ENCODE measurements at places on chromosomes 4 and X.

- no peak for DNase-seq
Observed at GRCh38 chr4:6041800-6042199, 23.6 kb upstream of the C4orf50 start.

- no peak for DNase-seq
Observed at GRCh38 chr4:10135260-10135659, 18.7 kb upstream of the WDR1 start.

- no peak for DNase-seq
Observed at GRCh38 chr4:95674521-95674981, 125.8 kb upstream of the UNC5C start.

DNA sequence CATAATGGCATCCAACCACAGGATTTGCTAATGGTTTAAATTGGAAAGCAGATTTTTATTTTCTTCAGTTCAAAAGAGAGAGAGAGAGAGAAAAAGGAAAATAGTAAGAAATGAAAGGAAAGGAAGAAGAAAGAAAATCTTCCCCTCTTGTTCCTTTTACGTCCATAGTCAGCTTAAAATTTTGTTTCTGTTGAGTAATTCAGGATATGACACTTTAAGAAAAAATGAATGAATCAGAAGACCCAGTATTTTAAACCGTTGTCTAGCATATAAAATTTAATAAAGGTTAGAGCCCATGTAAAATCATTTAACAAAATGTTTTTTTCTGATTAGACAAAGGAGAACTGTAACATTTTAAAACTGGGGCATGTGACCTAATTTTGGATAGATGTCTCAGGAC is 391.8 kb upstream of the EPHA5 start:
- DNase-seq = no peak

DNA sequence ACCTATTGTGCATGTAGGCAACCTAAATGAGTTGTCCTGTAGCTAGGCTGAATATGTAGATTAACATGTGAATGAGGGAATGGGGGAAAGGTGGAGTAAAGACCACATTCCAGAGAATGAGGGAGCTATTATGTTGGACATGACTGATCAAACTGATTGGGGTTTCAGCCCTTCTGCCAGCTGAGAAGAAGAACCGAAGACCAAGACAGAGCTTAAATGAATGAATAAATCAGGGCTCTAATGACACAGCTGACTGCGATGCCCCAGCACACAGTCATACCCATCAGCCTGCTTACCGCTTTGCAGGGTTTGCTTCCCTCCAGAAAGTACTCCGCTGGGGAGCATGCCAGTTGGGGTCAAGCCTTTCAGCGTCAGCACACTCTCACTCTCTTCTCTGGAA is 315.4 kb downstream of the PPP3CA start:
- DNase-seq = no peak

- DNase-seq = no peak
Observed at GRCh38 chr4:38560768-38561558, 103.0 kb upstream of the KLF3 start.

GRCh38 chr4:2442175-2442993 is 23.6 kb downstream of the CFAP99 start:
- DNase-seq = no peak

- no peak for DNase-seq
Observed at GRCh38 chr4:37780444-37781130, 45.9 kb upstream of the PGM2 start.

DNA sequence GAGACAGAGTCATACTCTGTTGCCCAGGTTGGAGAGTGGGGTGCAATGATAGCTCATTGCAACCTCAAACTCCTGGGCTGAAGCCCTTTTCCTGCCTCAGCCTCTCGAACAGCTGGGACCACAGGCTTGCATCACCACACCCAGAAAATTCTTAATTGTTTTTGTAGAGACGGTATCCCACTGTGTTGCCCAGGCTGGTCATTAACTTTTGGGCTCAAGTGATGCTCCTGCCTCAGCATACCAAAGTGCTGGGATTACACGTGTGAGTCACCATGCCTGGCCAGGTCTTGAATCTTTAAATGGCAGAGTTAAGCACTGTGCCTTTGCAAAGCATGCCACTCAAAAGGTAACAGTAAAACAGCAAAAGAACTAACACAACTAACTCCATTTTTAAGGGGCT is 28.6 kb upstream of the BBS12 start:
- DNase-seq = no peak

DNA sequence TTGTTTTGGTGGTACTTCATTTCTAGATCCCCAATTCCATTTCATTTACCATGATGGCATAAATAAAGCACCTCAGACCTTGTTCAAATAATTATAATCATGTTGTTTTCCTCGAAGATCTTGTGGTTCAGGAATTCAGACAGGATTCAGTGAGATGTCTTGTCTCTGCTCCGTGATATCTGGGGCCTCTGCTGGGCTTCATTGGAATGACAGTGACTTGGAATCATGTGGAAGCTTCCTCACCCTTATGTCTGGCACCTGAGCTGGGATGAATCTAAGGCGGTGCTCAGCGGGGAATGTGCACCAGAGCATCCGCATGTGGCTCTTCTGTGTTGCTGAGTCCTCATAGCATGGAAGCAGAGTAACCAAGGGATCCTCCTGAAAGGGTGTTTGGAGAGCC is 132.2 kb downstream of the VEGFC start:
- no peak for DNase-seq

DNA sequence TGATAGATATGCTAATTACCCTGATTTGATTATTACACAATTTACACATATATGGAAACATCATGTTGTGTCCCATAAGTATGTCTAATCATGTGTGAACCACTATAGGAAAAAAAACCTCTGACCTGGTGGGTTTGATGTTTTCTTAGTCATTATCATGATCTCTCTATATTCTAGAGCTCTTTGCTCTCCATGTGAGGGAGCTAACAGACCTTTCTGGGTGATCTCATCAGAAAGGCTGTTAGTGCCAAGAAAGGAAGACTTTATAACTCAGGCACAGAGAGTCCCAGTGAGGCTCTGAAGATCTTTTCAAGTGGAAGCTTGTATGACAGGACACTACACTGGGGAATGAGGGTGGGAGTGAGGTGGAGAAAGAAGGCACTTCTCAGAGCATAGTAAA is 527.7 kb upstream of the MAGEB2 start:
- no peak for DNase-seq

- no peak for DNase-seq
Observed at GRCh38 chrX:2513121-2513664, 12.4 kb upstream of the DHRSX start.

GRCh38 chr4:22670956-22671355 is 21.8 kb upstream of the GBA3 start:
- no peak for DNase-seq

- DNase-seq = no peak
Observed at GRCh38 chr4:81971061-81971460, 402.7 kb downstream of the HNRNPD start.

- DNase-seq = no peak
Observed at GRCh38 chr4:70739496-70740337, 18.0 kb downstream of the RUFY3 start.

DNA sequence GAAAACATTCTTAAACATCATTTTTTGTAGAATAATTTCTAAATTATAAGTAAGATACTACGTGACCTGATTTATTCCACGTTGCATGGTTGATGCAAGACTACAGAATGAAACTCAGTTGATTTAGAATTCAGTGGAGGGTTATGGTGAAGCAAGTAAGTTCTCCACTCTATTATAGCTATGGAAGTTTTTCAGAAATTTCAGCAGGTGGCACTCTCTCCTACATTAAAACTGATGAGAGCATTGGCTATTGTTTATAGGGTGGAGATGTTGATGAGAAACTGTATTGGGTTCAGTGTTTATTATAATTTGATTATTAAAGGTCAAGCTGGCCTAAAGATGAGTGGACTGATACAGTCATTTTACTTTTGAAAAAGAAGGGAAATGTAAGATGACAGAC is 88.0 kb downstream of the FNIP2 start:
- no peak for DNase-seq

DNA sequence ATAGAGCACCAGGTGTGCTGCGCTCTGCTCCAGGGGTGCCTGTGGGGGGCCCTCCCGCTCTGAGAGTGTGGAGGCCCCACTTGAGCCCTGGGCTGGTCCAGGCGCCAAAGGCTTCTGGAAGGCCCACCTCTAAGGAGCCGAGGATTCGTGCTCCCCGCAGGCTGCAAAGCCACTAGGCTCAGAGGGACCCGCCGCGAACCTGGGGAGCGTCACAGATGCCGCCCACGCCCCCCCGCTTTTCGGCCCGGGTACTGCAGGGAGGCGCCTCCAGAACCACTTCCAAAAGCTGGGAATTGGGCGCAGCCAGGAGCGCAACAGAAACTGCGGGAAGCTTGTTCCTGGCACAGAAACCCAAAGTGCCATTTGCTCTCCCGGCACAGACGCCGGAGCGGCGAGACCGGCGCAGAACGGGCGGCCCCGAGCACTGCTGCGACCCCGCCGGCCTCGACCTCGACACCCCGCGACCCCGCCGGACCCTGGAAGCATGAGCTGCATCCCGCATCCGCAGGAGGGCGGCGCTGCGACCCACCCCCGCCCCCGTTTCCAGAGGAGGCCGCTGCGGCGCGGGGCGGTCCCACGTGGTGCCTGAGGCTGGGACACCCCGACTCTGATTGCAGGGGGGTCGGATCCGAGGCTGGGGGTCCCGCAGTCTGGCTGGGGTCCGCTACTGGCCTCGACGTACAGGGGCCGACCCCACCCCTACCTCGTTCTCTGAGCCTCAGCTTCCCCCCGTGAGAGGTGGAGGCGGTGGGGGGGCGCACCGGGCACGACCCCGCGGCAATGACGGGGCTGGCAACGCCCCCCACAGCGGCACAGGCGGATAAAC is 30.8 kb downstream of the CPLX1 start:
- DNase-seq = no peak

GRCh38 chrX:63475200-63475599 is 124.1 kb upstream of the SPIN4 start:
- no peak for DNase-seq

DNA sequence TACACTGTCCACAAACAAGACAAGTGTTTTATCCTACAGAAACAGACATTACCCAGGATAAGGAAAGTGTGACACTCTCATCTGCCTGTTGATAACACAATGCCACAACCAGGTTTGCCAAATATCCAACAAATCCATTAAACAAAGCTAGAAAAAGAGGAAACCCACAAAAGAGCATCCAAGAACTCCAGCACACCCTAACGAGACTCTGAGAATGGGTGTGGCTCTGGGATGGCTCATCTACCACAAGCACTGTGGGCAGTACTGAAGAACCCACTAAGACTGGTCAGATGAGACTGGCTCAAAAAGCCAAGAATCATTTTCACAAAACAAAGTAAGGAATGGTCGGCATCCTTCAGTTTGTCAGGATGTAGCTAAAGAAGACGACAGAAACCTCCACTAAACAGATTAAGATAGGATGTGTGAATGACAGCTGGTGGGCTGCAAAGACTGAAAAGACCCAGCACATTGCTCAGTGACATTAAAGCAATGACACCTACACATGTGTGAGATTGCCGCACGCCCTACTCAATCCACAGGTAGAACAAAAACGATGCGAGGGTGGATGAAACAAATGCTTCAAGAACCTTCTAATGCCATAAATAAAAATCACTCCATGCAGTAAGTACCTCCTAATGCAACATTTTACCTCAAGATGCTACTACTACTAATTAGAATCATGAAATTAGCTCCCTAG is 14.7 kb downstream of the ATP8A1 start:
- DNase-seq = no peak

DNA sequence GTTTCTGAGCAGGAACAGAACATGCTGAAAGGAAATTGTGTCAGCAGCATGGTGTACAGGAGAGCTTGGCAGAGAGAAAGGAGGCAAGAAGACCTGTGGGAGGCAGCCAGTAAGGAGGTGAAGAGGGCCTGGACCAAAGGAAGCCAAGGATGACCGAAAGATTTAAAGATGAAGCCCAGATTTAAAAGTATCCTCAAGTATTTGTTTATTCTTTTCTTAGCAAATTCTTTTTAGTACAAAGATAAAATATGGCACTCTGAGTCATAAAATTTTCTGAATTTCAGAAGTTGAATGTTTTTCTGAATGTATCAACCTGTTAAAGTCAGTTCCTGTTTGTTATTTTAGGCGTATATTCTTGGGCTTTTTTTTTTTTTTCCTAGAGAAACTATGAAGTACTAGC is 3.5 kb downstream of the PKD2 start:
- DNase-seq = no peak

- DNase-seq = no peak
Observed at GRCh38 chr4:94462572-94462971, 10.8 kb downstream of the PDLIM5 start.

GRCh38 chr4:7837597-7838135 is 102.0 kb downstream of the AFAP1 start:
- DNase-seq = no peak

- DNase-seq = no peak
Observed at GRCh38 chr4:35250761-35251160, 993.6 kb downstream of the ARAP2 start.

DNA sequence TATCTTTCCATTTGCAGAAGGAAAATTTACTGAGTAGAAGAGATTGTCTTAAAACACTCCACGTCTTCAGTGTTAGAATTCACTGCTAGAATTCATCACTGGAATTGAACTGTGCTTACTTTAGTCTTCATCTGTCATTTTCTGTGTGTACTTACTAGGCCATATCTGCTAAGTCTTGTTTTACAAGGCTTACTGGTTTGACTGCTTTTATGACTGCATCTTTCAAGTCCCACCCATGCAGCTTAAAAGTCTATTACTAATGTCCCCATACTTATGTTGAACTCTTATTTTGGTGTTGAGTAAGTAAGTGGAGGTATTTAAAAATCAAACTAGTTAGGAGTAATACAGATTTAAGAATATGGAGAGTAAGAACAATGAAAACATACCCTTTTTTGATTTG is 14.6 kb downstream of the CLCN3 start:
- no peak for DNase-seq

- DNase-seq = no peak
Observed at GRCh38 chr4:183099537-183100297, 660 bp downstream of the WWC2 start.

GRCh38 chr4:145427991-145428390 is 53.7 kb upstream of the SMAD1 start:
- no peak for DNase-seq

GRCh38 chr4:185570727-185571126 is 35.4 kb upstream of the PDLIM3 start:
- no peak for DNase-seq

DNA sequence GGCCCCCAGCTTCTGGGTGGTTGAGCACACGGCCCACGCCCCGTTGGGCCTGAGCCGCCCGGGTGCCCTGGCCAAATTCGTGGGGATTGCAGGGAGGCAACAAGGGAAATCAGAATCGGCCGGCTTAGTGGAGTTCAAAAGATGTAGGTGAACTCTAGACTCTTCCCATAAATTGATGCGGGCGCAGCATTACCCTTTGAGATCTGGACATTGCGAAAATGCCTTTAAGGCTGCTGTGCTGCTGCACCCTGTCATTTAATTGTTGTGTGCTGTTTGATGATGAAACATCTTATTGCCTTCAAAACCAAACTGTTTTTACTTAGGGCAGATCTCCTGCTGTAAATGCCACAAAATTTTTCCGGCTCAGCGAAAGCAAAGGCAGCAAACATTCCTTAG is 409 bp upstream of the MPP1 start:
- DNase-seq = no peak

Data from stimulated activated CD8-positive, alpha-beta memory T cell treated with anti-CD3 and anti-CD28 coated beads, Interleukin-4, amount 100 ng/mL, for 1 hour (primary cell).